Suprapubic skin (tissue), 4 donors: ENCODE measurements at places on chromosomes 6 and 20.

DNA sequence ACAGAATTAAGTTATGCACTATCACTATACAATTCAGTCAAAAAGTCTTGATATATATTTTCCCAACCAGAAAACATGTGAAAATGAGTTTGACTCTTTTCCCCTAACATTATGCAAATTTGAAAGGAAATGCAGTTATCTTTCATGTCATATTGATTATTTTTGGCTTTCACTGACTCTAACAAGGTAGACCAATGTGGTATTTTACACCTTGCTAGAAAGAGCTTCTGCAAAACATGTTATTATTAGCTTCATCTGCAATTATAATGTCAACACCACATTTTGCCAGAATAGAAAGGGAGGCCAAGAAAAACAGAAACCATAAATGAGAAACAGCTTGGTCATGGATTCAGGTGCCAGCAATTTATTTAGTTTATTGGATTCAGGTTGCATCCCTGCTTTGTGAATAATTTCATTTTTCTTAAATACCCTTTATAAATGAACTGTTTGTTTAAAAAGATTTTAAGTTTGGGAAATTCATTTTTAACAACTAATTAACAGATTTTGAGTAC is 226.1 kb upstream of the GJE1 start:
- DNase-seq: no peak

DNA sequence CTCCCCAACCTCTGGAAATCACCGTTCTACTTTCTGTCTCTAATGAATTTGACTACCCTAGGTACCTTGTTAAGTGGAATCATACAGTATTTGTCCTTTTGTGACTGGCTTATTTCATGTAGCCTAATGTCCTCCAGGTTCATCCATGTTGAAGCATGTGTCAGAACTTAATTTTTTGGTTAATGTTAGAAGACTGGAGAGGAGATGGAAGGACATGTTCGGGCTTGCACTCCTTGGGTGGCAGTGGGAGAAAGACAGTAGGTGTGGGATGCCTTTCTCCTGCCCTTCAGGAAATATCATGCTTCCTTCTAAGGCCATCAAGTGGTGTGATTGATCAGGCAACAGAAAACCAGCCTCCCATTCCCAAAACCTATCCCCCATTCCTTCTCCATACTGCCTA is 61.1 kb upstream of the RNF144B start:
- no peak for DNase-seq

DNA sequence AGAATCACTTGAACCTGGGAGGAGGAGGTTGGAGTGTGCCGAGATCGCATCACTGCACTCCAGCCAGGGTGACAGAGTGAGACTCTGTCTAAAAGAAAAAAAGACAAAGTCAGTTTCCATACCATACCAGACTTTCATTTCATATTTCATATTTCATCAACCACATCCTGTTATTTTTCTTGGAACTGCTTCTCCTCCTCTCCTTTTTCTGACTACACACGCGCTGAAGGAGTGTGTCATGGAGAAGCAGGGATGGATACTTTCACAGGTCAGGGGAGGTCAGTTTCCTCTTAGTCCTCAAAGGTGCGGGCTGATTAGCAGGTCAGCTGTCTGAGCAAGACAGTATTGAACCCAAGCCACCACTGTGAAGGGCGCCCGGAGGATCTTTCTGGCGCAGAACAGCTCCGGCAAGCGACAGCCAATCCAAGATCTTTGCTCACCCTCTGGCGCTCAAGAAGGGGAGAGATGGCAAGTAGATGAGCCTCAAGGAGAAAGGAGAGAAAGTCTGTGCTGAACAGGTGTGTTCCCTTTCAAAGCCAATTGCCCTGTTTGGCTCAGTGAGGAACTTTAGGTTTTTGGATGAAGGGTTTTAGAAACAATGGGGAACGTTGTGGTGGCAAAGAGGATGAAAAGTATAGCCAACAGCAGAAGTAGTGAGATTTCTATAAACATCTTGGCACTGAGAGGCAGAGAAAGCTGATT is 18.9 kb upstream of the SYNJ2 start:
- no peak for DNase-seq

- peak; percentile 85 for DNase-seq
These were observed 659 bp downstream of the MCUR1 start for GRCh38 chr6:13813621-13814175.

GRCh38 chr6:85498596-85499258 is 48.8 kb downstream of the NT5E start:
- DNase-seq: no peak
